Activated naive CD4-positive, alpha-beta T cell treated with anti-CD3 and anti-CD28 coated beads, Interleukin-2, amount 50 U/mL, for 72 hours (primary cell): ENCODE measurements at places on chromosomes 1 and 21.

DNA sequence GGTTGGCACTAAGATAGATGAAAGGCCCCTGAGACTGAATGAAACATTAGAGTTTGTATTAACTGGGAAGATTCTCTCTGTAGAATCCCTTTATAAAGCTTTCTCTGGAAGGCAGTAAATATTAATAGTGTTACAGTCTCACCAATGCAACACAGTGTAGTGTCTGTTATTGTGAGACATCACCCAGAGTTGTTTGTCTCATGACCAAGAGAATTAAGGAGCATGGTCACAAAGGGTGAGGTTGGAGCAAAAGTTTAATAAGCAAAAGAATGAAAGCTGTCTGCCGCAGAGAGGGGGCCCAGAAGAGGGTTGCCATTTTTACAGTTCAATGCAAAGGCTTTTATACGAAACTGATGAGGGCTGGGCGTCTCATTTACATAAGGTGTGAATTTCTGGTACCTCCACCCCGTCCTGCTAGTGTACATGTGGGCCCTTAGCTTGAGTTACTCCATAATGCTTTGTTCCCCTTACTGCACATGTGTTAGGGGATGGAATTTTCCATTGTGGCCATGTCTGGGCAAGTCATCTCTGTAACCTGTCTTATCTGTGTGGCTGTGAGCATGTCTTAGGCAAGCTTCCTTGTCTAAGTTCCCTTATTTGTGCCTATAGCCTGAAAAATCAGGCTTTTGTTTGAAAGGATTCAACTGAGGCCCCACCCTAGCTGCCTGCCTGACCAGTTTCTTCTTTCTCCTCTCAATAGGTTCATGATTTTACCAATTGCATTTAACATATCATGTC lies 184.1 kb downstream of the RASAL2 start:
- DNase-seq = no peak

DNA sequence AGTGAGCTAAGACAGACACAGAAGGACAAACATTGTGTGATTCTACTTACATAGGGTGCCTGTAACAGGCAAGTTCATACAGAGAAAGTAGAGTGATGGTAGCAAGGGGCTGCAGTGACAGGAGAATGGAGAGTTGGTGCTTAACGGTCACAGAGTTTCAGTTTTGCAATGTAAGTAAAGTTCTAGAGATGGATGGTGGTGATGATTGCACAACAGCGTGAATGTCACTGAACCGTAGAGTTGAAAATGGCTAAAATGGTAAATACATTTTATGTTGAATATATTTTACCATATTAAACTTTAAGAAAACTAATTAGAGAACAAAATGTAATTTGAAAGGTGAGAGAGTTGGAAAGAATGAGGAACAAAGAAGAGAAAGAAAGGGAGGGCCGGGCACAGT lies 8.7 kb downstream of the CFAP107 start:
- DNase-seq = no peak

DNA sequence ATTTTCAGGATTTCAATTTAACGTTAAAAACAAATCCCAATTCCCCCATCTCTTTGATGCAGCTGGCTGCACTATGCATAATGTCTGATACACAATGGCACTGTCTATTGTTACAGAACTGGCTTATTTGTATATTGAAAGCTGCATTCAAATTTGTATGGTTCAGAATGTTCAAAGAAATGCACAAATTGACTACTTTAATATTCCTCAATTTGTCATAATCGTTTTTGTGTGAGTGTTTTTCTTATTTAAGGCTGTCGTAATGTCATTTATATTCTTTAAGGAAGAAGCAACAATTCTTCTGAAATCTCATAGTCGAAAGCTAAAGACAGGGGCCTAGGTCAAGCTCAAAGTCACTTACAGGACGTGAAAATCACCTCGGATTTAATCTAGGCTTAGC lies 341.4 kb upstream of the ZRANB2 start:
- no peak for DNase-seq

- DNase-seq = no peak
Measured at GRCh38 chr1:70922196-70922595, 125.4 kb downstream of the PTGER3 start.

DNA sequence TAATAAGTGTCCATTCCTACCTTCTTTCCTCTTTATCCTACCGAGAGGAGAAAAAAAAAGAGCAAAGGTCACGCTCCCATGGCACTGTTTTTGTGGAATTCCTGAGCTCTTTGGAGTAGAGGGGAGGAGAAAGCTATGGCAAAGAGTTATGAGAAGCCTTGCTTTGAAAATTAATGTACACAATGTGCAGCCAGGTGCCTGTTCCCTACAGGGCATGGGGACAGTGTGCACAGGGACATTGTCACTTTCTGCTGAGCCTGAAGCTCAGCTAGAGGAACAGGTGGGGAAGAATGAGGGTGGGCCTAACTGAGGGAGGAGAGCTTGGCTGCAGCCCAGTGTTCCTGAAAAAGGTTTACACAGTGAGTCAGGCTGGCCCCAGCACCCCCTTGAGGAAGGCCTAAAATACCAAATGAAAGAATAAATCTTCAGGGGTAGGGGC lies 66.1 kb downstream of the PLXNA2 start:
- no peak for DNase-seq

GRCh38 chr1:96340686-96341085 lies 380.9 kb upstream of the PTBP2 start:
- no peak for DNase-seq

DNA sequence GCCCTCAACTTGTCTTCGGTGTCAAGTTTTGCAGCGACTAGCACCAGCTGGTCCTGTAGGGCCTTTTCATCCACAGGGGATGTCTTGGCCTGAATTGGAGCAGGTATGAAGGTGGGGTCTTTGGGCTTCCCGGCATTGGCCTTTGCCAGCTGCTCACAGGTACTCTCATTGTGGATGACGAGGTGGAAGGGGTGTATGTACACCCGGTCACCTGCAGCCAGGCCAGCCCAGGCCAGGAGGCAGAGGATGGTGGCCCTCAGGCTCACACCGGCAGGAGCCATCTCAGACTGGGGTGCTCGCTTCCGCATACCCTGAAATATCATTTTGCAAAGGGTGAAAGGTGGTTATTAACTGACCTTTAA lies 3.4 kb downstream of the AGT start:
- DNase-seq = no peak

GRCh38 chr1:84206375-84206774 lies 62.3 kb downstream of the PRKACB start:
- DNase-seq = no peak

GRCh38 chr1:107196973-107197562 lies 56.2 kb downstream of the NTNG1 start:
- DNase-seq = no peak
